Stimulated activated CD8-positive, alpha-beta memory T cell treated with anti-CD3 and anti-CD28 coated beads, Interleukin-15, amount 100 ng/mL, for 4 hours (primary cell): ENCODE measurements at places on chromosomes 7 and 10.

DNA sequence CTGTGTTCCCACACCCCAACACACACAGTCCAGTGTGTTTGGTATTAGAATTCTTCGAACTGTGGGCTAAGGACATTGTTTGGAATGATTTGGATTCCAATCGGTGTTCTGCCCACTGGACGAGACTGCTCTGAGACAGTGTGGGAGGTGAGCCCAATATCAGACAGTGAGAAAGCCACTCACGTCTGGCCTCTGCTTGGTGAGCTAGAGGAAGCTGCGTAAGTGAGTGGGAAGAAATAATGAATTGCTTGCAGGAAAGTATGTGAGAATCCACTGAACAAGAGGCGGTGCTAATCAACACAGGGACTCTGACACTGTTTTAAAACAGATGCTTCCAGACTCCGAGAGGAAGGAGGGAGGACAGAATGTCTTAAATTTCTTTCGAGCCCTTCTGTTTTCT is 675.0 kb upstream of the ANKRD30A start:
- DNase-seq = no peak

- no peak for DNase-seq
Measured at GRCh38 chr7:27586825-27587224, 75.9 kb downstream of the HIBADH start.

- no peak for DNase-seq
Measured at GRCh38 chr7:18610331-18610948, 114.9 kb downstream of the HDAC9 start.

DNA sequence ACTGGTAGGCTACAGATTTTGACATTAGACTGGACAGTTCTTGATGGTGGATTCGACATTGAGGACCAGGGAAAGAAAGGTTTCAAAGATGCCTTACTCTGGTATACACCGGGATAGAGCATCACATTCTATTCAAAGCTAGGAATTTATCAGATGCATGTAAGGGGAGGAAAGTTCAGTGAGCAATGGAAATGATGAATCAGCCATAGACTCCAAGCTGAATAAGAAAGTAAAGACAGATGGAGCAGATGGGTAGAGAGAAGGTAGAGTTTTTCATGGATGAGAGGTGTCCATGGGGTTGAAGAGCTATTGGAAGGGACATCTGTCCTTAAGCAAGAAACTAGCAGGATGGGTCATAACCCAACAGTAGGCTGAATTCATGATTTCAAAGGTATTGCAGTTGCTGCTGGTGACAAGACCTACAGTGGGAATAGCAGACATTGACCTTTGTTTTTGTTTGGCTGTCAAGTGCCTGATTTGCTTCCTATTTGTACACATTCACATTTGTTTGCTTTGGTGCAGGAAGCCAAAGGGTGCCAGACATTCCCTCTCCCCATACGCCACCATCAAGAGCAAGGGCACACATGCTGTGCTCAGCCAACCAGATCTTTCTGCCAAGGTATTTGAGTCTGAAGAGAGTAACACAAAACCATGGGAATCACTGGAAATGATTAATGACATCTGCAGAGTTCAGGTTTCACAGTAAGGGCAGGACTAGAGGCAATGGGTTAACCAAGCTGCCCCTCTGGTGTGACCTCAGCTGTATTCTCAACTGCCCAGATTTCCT is 8.6 kb upstream of the CACUL1 start:
- DNase-seq = no peak

DNA sequence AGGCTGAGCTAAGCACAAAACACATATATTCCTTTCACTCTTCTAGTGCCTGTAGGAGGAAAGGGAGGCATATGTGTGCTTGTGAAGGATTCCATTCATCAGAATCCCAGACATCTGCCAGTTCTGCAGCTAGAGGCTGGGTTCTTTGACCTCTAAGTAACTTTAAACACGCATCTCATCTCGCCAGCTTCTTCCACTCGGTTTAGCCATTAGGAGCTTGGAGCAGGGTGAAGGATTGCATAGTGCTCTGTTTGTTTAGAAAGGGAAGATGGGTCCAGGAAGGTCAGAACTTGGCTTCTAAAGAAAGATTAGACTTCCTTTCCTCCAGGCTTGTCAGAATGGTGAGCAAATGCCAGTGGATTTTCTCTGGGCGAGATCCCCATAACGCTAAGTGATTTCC is 43.6 kb downstream of the HK1 start:
- DNase-seq = no peak

- no peak for DNase-seq
Measured at GRCh38 chr7:114852293-114852692, 69.6 kb upstream of the MDFIC start.

DNA sequence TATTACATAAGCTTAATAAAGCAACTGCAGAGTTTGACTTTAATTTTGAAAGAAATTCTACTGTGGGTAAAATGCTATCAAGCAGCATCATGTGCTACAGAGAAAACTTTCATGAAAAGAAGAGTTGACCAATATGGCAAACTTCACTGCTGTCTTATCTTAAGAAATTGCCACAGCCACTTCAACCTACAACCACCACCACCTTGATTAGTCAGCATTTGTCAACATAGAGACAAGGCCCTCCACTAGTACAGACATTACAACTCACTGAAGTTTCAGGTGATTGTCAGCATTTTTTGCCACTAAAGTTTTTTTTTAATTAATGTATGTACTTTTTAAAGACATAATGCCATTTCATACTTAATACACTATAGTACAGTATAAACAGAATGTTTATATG is 350.3 kb downstream of the HPSE2 start:
- no peak for DNase-seq

- no peak for DNase-seq
Measured at GRCh38 chr7:11587814-11588213, 244.2 kb downstream of the THSD7A start.

- no peak for DNase-seq
Measured at GRCh38 chr7:51190969-51191368, 125.6 kb downstream of the COBL start.

- DNase-seq = no peak
Measured at GRCh38 chr10:3235996-3236510, 63.5 kb upstream of the PITRM1 start.

- DNase-seq = no peak
Measured at GRCh38 chr10:53013201-53013810, 240.7 kb upstream of the MBL2 start.

GRCh38 chr7:1357601-1358271 is 101.5 kb downstream of the MICALL2 start:
- DNase-seq = no peak

- DNase-seq = peak; percentile 62
Measured at GRCh38 chr7:70693686-70694433, 438.1 kb upstream of the GALNT17 start.

GRCh38 chr7:92404170-92404614 is 43.1 kb upstream of the GATAD1 start:
- peak; percentile 7 for DNase-seq

DNA sequence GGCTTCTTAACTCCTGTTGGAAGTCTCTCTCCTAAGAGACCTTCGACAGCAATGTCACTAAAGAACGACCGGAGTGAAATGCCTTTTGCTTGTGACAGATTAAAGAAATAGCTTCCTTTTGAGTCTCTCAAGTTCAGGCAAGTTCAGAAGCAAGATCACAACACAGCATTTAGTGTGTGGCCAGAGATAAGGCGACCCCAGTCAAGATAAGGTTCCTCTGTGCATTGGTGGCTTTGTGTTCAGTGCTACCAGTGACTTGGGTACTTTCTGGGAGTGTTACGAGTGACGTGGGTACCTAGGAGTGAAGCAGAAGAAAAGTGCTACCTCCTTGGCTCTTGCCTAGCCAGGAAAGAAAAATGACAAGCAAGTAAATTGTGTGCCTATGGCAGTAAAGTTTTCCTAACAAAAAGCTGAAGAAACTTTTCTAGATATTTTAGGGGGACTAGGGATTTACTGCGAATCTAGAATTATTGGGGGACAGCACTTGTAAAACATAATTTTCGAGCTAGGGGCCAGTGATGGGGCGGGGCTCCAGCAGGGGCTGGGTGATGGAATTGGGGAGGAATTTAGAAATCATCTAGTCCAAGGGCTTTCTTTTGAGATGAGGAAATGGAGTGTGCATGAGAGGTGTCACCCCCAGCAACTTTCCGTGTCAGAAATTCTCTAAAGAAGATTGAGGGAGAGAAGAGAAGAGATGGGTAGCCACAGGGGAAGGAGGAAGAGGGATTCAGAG is 191.9 kb upstream of the LYZL2 start:
- no peak for DNase-seq

DNA sequence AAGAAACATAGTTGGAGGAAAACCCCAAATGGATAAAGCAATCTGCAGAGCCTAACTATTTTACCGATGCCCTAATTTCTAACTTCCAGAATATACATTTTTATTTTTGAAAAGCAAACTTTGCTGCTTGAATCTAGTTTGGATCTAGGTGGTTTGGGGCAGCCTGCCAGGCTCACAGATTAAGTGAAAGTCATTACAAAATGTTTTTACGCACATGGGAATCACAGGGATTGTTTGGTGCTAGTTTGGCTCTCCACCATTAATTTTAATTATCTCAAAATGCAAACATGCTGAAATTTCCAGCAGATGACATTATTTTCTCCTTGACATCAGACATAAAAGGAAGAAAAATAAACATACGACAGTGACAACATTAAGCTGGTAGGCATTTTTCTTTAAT is 166.7 kb upstream of the INHBA start:
- DNase-seq = no peak

DNA sequence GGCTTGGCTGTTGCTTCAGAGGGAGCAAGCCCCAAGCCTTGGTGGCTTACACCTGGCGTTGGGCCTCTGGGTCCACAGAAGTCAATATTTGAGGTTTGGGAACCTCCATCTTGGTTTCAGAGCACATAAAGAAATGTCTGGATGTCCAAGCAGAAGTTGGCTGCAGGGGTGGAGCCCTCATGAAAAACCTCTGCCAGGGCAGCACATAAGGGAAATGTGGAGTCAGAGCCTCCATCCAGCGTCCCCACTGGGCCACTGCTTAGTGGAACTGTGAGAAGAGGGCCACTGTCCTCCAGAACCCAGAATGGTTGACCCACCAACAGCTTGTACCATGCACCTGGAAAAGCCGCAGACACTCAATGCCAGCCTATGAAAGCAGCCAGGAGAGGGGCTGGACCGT is 573.5 kb upstream of the ZWINT start:
- no peak for DNase-seq
